ENCODE measurements at places on chromosomes 13 and 19.
A peak's percentile ranks its signal among the peaks of the same experiment; 100 is the strongest.

GRCh38 chr13:94329754-94330551, 149.5 kb downstream of the DCT start:
- H3K27ac ChIP-seq: no peak overlapping the region
- H3K27me3 ChIP-seq: peaks cover 3% of the 10 kb centered on the region
- DNase-seq: no peak
- H3K4me1 ChIP-seq: peaks cover 65% of the 10 kb centered on the region
- no peaks in the 10 kb centered on the region for H3K36me3 ChIP-seq
- peak overlapping the region; percentile 56 for H3K4me3 ChIP-seq

GRCh38 chr19:15672580-15673175, at the start of gene CYP4F12:
Gene CYP4F12 (plus strand): TSS chr19:15673087. CDS start chr19:15673530, 443 bp downstream.
- no peak within 1 kb of the TSS for H3K27ac ChIP-seq
- H3K36me3 ChIP-seq: no peaks in the 10 kb centered on the region
- no peak within 1 kb of the TSS for H3K4me3 ChIP-seq

DNA sequence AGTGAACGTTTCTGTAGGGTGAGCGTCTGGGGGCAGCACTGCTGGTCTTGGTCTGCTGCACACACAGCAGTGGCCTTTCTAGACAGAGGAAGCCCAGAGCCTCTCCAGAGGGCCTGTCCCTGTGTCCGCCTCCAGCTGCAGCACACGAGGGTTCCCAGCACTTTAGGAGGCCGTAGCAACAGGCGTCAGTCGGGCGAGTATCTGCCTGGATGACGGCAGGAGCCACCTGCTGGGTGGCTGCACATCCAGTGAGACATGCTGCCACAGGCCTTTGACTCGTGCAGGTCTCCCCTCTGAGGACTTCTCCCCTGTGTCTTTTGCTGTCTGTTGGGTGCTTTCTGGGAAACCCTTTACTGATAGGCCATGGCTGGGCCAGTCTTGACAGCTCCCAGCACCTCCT, 22.1 kb downstream of the AP2A1 start:
- no peak for DNase-seq
- H3K4me1 ChIP-seq: no peaks in the 10 kb centered on the region
- no peaks in the 10 kb centered on the region for H3K27me3 ChIP-seq
- peaks cover 34% of the 10 kb centered on the region for H3K36me3 ChIP-seq

DNA sequence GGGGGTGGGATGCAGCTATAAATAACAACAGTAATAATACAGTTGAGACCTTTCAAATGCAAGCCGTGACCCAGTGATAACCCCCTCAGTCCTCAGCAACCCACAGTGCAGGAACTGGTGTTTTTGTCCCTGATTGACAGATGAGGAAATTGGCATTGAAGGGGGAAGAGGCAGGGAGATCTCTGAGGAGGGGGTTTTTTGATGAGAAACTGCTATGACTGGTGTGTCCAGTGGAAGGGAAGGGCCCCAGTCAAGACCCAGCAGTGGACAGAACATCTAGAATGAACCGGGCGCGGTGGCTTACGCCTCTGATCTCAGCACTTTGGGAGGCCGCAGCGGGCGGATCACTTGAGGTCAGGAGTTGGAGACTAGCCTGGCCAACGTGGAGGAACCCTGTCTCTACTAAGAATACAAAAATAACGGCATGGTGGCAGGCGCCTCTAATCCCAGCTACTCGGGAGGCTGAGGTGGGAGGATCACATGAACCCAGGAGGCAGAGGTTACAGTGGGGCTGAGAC, 1.9 kb downstream of the MAP1S start:
- peaks cover 16% of the 10 kb centered on the region for H3K36me3 ChIP-seq
- H3K4me1 ChIP-seq: peaks cover 31% of the 10 kb centered on the region
- no peaks in the 10 kb centered on the region for H3K27me3 ChIP-seq
- DNase-seq: no peak
